Smooth muscle cell of trachea (primary cell): ENCODE measurements at places on chromosomes 4 and X. TPM values are rescaled to one million over a fixed set of nuclear protein-coding genes. Genes with fewer than 3 reads are reported as not detected.

Gene GPR78
- total RNA-seq = 0.33 TPM in 1 of 2 replicates, not detected in the other

Gene CXorf51B
- total RNA-seq = not detected in 2 replicates

Gene SRD5A3
- total RNA-seq = 12.8 and 17.4 TPM in 2 replicates

Gene PRR32
- total RNA-seq = not detected in 2 replicates

Gene HOPX
- total RNA-seq = 2.8 and 12.9 TPM in 2 replicates

Gene AFM
- not detected in 2 replicates for total RNA-seq

Gene UTP3
- total RNA-seq = 21.8 and 22.1 TPM in 2 replicates

Gene NUP62CL
- 0.17 and 0.29 TPM in 2 replicates for total RNA-seq

Gene AMOT
- 21.0 and 21.1 TPM in 2 replicates for total RNA-seq
